ENCODE measurements at places on chromosomes 4 and X.

GRCh38 chr4:48008021-48008596, 8.4 kb downstream of the CNGA1 start:
- no peak for DNase-seq

DNA sequence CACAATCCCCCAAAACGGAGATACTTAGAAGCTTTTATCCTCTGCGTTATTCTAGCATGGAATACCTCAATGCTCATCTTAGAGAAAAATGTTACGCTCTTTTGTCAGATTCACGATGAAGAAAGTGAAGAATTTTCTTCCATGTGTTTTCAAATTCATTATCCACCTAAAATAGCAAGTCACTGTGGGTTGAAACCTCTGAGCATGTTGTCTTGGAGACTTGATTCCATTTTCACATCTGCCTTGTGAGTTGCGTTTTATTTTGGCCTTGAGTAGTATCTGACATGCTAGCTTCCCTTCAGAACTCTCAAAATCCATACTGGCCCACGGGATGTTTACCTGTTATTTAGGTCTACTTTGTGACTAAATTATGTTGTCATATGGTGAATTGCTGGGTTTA, 66.3 kb downstream of the C4orf46 start:
- DNase-seq = no peak

DNA sequence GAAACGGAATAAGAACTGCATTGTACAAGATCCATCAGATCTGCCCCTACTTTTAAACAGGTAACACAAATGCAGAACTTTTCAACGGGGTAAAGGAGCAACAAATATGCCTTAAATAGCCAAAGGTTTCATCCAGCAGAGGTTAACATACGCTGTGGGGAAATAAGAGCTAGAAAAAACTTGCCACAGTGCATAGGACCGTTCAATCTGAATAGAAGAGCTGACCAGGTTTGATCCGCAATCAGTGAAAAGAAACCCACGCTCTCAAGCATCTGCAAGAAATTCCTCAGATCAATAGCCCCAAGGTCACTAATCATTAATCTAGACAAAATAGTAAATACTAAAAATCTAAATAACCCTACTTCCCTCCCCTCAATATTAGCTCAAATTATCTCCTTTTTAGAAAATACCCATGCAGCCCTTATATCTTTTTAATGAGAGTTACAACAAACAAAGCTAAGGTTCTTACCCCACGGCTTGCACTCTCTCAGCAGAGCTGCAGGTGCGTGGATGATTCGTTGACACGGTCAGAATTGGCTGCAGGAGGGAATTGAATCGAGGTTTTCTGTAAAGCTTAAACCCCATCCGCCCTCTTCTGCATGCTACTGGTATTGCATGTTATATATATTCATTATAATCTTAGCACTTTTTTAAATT, at the start of gene TLR10:
Gene TLR10, minus strand, starts transcription at position 539 of the 657 bp plus-strand sequence. CDS start 7,400 bp downstream, outside the sequence.
- no peak for DNase-seq

GRCh38 chr4:139035650-139036049, 20.1 kb downstream of the NOCT start:
- DNase-seq = no peak

DNA sequence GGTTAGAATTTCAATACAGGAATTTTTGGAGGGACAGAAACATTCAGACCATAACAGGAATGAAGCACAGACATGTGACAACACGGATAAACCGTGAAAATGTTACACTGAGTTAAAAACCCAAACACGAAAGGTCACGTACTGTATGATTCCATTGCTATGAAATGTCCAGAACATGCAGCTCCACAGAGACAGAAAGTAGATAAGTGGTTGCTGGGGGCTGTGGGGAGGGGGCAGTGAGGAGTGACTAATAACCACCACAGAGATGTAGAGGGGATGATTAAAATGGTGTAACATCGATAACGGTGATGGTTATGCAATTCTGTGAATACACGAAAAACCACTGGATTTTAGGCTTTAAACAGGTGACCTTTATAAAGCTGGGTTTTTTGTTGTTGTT, 8.3 kb downstream of the GPR143 start:
- no peak for DNase-seq

DNA sequence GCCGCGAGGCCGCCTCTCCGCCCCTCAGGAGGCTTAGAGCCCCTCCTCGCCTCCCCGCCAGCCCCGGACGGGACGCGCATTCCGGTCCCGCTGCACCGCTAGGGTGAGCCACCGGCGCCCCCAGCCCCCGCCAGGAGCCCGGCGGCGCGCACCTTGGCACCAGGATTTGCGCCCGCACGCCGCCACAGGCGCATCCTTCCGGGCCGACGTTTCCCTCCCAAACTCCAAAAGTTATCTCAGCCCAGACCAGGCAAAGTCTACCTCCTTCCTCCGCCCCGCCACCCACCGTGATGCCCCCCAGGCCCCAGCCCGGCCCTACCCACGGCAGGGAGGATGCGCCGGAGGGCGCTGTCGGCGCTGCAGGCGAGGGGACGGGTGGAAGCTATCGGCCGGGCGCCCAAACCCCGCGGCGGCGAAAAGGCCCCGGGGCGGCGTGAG, 538 bp downstream of the SCML2 start:
- DNase-seq = no peak

- DNase-seq = no peak
Observed at GRCh38 chr4:19857380-19857779, 394.3 kb upstream of the SLIT2 start.

DNA sequence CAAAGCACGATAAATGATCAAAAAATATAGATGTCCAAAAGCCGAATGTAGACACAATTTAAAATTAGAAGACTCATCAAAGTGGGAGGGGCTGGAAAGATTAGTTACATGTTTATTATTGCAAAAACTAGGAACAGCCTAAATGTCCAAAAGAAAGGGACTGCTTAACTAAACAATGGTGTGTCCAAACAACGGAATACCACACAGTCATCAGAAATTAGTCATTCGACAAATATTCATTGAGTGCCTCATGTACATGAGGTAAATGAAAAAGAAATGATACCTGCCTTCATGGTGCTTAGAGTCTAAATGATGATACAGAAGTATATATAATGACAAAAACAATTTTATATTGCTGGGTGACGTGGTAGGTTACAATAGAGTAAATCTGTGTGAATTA, 139.7 kb downstream of the MAML3 start:
- no peak for DNase-seq

GRCh38 chr4:55618546-55619143, 17.5 kb downstream of the NMU start:
- DNase-seq = no peak

GRCh38 chr4:98630737-98631454, 27.5 kb downstream of the TSPAN5 start:
- DNase-seq = no peak

DNA sequence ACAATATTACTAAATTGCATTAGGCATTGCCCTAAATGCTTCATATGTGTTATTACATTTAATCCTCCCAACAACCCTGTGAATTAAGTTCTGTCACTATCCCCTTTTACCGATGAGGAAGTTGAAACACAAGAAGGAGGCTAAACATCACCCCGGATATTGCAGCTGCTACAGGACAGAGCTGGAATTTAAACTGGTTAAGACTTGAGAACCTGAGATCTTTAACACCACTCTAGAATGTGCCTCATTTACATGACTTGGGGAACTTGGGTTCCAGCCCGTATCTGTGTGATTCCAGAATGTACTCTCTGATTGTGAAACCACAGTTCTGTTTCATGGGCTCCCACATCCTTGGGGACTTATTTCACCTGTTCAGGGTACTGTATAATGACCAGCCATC, 165.1 kb upstream of the PPARGC1A start:
- DNase-seq = no peak

- DNase-seq = no peak
Observed at GRCh38 chr4:81213671-81214070, 1.4 kb downstream of the PRKG2 start.

- DNase-seq = no peak
Observed at GRCh38 chrX:47175588-47175980, 18.0 kb upstream of the UBA1 start.

GRCh38 chr4:184368731-184369130, 105.6 kb downstream of the IRF2 start:
- DNase-seq = no peak

GRCh38 chr4:166996216-166996615, 238.1 kb downstream of the SPOCK3 start:
- no peak for DNase-seq

GRCh38 chr4:154692304-154692818, 51.4 kb upstream of the LRAT start:
- DNase-seq = no peak

GRCh38 chr4:138341739-138342415, 99.7 kb upstream of the SLC7A11 start:
- no peak for DNase-seq

DNA sequence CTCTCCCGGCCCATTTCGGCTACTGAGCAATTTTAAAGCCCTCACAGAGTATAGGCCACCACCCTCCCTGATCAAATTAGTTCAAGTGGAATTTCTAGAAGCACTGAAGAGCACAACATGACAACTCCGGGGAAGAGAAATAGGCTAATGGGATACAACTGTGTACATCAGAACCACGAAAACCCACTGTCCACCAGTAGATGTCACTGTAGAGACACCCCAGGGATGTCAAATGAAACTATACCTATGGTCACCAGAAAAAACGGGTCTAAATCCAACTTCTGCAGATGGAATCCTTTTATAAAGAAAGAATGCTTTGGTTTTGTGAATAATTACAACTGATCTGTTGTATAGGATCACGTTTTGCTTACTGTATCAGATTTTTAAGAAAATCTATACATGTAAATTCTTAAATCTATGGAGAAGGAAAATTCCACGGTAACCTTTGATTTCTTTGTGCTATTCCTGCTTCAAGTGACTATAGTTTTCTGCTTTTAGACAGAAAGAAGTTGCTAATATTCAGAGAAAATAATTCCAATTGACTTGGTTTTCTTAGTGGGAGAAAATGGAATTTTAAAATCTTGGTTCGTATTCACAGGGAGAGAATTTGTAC, 29.5 kb upstream of the MAP3K15 start:
- DNase-seq = no peak

DNA sequence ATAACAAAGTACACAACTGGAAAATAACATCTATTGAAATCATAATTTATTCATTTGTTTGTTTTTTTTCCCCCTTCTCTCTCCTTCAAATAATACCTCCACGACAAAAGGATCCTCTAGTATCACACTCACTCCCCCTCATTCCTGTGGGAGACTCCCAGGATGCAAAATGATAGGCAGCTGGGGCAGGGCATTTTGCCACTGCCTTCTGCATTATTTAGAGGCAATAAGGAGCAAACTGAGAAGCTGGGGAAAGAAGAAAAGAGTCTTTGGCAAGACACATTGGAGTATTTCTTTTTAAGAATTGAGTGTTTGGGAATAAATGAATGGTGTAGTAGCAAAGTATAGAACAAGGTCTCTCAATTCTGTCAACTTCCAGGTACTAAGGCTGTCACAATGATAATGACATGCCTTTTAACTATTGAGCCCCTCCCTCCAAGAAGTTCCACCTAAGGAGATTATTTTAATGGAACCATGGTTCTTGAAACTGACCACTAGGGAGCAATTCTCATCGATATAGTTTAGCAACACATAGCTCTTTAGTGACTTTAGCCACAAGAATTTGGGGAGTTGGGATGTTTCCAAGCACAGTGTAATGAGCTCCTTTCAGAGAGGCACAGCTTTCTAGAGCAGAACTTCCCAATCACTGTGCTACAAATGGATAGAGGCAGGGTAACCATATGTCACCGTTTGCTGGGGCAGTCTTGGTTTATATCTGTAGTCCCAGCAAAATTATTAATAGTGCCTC, 303.3 kb downstream of the FRMPD4 start:
- no peak for DNase-seq

- DNase-seq = no peak
Observed at GRCh38 chrX:103817502-103817901, 14.6 kb downstream of the RAB9B start.

GRCh38 chr4:128590773-128591172, 218.7 kb upstream of the JADE1 start:
- DNase-seq = no peak

- no peak for DNase-seq
Observed at GRCh38 chr4:16104520-16104919, 20.7 kb upstream of the PROM1 start.

GRCh38 chr4:85393201-85393600, 81.7 kb upstream of the ARHGAP24 start:
- no peak for DNase-seq

GRCh38 chrX:48719958-48720357, 23.4 kb downstream of the SUV39H1 start:
- no peak for DNase-seq

DNA sequence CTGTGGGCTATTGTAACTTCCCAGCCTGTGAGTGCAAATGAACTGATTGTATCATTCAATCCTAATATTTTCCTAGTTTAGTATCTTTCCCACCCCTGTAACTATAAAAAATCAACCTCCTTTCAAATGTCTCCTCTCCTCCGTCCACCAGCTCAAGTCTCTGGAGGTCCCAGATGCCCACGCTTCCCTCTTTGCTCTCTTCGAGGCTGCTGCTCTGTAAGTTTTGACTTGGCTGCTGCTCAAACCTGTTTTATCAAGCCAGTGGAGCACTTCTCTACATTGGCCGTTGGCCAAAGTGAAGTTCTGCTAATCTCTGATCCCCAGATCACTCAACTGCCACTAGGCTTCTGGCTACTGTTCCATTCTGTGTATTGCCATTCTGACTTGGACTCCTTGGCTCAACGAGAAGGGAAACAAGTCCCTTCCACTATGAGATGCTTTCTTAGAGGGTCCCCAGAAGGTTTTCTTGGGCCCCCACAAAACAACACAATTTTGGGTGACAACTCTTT, 60.7 kb upstream of the RAPGEF2 start:
- no peak for DNase-seq

DNA sequence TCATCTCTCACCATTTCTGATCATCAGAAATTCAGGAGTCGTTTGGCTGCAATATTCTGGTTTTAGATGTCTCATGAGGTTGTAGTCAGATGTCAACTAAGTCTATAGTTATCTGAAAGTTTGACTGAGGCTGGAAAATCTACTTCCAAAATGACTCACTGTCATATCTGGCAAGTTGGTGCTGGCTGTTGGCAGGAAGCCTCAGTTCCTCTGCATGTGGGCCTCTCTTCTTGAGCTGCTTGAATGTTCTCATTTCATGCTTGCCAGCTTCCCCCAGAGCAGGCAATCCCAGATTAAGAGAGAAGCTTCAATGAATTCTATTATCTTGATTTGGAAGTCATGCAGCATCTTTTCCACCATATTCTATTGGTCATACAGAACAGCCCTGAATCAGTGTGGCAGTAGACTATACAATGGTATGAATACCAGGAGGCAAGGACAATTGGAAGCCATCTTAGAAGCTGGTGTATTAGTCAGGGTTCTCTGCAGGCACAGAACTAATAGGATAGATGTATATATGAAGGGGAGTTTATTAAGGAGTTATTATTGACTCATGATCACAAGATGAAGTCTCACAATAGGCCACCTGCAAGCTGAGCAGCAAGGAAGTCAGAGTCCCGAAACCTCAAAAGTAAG, 46.8 kb upstream of the ELF2 start:
- no peak for DNase-seq

DNA sequence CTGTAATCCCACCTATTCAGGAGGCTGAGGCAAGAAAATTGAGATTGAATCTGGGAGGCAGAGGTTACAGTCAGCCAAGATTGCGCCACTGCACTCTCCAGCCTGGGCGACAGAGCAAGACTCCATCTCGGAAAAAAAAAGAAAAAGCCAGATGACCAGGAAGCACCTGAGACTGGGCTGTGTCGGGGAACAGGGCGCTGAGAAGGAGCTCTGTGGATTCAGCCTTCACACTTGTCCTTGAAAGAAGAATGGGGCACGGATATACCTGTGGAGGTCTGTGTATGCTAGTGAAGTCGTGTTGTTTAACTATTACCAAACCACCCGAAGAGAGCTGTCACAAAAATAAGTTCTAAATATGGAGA, 39.3 kb upstream of the TADA2B start:
- no peak for DNase-seq
